WTC11 (cell line): ENCODE measurements at places on chromosomes 5 and 9.
A peak's percentile ranks its signal among the peaks of the same experiment; 100 is the strongest.

DNA sequence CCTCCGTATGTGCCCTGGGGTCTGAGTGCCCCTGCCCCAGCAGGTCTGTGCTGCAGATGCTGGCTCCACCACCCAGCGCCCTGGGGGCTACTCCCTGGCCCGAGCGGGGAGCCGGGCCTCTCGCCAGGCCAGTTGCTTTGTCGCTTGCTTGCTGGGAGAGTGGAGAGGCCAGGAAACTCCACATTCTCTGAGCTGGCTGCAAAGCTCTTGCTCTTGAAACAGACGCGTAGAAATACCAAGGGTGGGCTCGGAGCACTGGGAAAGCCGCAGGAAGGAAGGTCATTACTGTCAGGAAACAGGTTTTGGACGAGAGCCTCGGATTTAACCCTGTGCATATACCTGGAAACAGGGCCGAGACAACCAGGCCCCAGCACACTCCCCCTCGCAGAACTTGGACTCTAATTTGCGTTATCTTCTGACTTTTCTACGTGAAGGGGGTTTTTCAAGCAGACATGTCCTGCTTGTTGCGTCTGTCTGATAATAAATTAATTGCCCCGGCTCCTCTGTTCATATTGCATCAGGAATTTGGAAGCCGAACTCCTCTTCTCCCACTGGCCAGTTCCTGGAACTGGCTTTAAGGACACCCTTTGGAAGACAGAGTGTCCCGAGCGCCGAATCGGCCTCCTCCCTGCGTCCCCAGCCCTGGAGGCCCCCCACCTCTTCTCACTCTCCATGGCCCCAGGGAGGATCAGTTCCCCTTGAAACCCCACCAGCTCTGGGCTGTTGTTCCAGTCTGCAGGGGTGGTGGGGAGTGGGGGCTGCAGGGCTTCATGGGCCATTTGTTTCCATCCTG, 11.2 kb downstream of the ADAMTSL2 start:
- no peak for DNase-seq

GRCh38 chr9:121886759-121887485, 206.2 kb downstream of the TTLL11 start:
- DNase-seq, result no peak

- DNase-seq, result peak; percentile 44
Observed at GRCh38 chr9:20307621-20308020, 314.7 kb downstream of the MLLT3 start.

DNA sequence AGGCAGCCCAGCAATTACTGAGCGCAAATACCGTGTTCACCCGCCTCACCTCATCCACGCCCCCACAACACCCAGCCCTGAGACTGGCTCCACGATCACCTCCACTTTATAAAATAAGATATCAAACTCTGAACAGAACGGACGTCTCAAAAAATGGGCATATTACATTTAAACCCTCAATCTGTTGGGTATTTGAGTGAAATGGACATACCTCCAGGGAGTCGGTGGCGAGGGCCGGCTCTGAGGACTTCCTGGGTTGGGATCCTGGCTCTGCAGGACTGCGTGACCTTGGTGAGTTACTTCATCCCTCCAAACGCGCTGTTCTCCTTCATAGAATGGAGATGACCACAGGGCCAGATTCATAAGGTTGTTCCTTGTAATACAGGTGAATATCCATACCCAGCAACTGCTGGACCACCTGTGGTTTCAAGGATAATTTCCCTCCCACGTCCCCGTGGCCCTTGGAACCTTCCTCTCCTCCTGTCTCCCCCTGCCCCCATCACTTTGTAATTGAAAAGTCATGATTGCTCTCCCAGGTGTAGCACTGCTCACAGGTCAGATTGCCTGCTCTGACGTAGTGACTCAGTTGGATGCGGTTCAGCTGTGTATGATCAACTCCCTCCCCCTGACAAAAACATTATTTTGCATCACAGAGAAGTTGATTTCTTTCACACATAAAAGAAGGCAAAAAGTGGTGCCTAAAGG, 135.6 kb downstream of the KCNIP1 start:
- no peak for DNase-seq

- no peak for DNase-seq
Observed at GRCh38 chr5:113909782-113910181, 396.3 kb downstream of the YTHDC2 start.

- no peak for DNase-seq
Observed at GRCh38 chr9:126204708-126205225, 121.9 kb upstream of the MVB12B start.

DNA sequence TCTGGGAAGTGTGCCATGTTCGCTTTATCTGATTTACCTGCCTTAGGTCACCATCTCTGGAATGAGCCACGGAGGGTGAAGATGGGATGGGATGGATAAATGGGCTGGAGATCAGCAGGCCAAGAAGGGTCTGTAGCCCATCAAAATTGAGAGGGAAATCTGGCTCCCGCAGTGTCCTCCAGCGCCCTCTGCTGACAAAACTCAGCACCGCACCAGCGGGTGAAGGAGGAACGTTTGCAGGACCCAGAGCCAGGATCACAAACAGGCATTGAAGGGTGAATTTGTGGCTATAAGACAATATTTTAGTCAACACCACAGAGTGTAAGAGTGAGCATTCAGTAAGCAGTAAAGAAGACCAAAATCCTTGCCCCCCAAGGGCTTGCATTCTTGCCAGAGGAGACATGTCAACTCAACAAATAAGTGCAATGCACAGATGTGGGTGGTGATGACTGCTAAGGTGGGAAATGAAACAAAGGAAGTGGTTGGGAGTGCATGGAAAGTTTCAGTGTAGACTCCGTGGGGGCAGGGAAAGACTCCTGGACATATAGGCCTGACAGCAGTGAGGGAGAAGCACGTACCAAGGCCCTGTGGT, 124.4 kb downstream of the TENT4A start:
- DNase-seq, result peak; percentile 64

DNA sequence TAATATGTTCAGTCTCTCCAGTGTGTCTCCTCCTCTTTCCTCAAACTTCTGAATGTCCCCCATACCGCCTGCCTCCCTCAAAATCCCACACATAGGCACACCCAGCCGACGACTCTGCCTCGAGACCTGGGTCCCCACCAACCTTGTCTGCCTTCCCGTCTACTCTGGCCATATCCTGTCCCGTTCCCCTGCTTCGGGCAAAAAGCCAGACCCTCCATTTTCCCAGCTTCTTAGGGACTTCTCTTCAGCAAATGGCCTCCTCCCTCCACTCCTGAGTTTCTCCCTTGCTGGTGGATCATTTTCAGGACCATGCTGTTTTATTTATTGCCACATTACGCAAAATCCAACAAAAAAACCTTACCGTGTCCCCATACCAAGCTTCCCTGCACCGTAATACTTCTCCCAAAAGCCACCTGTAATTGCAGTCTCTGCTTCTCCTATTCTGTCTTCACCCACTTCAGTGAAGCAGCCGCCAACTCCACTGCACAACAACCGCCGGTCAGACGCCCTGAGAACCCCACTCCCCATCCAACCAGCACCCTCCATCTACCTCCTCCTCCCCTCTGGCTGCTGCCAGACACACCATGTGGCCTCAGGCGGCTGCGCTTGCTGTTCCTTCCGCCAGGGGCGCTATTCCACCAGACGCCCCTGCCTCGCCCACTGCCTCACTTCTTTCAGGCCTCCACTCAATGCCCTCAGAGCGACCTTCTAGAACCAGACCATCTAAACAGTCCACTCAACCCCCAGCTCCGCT, 117.0 kb downstream of the TRPM6 start:
- DNase-seq, result peak; percentile 87

DNA sequence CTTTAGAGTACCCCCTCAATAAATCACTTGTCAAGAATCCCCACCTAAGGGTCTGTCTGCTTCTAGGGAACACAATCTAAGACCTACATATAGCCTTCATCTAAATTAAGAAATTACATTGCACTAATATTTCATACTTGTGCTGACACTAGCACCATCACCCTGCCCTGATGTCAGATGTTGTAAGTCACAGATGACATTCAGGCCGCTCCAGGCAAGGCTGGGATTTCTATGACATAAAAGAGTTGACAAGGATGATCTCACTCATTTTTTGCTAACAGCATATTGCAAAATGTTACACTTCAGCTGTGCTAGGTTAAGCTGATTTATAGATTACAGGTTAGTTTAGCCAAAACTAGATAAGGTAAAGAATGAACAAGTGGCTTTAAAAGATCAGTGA, 372.5 kb upstream of the GRIA1 start:
- DNase-seq, result no peak

DNA sequence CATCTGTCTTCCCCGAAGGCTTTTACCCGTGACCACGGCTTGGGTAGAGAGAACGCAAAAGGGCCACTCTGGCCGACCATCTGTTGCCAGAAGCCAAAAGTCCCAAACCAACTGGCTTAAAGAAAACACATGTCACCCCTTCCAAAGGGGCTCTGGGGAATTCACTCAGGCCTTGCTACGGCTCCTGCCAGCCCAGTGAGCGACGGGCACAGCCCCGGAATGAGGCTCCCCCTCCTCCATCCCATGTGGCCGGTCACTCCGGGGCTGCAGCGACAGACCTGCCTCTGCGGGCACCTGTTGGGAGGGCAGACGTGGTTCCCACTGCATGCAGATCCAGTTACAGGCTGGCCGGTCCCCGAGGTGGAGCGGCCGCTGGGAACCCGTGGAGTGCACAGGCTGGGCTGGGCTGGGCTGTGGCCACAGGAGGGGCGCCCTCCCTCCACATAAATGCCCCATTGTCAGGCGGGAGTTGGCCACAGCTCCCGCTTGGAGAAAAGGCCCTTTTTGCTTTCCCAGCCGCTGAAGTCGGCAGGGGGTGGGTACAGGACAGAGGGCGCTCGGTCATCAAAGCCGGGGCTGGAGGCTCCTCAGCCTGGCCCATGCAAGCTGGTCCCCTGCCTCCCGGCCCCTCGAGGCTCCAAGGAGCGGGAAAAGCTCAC, 19.9 kb downstream of the NOTCH1 start:
- DNase-seq, result no peak

GRCh38 chr9:116589392-116590354, 97.4 kb upstream of the TRIM32 start:
- peak; percentile 64 for DNase-seq

DNA sequence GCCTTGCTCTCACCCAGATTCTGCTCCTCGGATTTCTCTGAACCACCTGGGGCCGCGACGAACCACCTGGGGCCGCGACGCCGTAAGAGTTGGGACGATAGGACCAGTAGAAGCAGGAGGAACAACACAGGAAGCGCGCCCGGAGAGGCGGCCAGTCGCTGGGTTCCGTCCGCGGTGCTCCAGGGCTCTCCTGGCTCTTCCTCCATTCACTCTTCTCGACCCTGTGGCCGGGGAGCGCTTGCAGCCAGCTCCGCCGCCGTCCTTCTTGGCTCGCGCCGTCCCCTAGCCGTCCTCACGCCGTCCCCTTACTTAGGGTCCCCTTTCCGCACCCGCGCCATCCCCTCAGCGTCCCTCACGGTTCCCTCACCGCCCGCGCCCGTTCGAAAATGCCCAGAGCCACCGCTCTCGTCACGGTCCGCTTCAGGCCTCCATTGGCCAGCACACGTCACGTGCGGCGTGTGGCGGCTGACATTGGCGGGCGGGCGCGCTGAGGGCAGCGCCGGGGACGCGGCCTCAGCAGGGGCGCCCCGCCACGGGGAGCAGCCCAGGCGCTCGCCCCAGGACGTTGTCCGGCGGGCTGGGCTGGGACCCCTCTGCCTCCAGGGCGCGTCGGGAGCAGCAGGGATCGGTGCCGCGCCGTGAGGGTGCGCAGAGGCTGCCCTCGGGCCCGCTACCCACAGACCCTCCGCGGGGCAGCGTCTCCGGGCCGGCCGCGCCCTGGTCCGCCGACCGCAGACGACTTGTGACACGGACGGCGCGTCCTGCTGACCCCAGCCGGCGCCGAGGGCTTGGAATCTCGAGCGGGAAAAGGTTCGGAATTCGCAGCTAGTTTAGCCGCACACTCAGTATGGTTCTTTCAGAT, 53.7 kb upstream of the PTPDC1 start:
- peak; percentile 82 for DNase-seq

DNA sequence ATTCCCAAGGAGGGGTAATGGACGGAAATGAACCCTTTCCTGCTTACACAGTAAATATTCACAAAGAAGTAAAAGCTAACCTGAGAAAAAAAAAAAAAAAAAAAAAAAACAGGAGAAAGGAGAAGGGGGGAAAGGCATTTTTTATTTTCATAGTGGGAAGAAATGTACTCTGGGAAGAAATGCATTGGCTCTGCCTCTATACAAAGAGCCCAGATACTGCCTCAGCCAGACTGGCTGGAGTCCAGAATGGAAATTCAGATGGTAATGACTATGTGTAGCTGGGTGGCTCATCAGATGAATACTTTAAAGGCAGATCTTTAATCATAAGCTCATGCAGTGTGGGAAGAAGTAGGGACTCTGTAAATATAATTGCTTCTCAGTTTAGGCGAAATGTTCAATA, 124.9 kb upstream of the ZNF608 start:
- DNase-seq, result no peak

DNA sequence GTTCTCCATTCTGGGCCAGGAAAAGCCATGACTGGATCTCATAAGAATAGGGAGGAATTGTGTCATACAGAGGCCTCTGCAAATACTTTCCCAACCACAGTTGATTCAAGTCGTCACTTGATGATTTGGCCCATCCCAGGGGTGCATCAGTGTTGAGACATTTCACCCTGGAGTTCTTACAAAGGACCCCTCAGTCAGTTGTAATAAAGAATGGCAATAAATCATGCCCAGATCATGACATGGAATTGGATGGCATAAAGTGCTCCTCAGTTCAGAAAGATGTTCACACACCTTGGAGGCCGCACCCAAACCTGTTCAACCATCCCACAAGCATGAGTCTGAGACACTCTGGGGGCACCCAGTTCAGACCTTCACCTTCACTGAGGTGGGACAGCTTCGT, 168.1 kb downstream of the NR3C1 start:
- DNase-seq, result no peak

DNA sequence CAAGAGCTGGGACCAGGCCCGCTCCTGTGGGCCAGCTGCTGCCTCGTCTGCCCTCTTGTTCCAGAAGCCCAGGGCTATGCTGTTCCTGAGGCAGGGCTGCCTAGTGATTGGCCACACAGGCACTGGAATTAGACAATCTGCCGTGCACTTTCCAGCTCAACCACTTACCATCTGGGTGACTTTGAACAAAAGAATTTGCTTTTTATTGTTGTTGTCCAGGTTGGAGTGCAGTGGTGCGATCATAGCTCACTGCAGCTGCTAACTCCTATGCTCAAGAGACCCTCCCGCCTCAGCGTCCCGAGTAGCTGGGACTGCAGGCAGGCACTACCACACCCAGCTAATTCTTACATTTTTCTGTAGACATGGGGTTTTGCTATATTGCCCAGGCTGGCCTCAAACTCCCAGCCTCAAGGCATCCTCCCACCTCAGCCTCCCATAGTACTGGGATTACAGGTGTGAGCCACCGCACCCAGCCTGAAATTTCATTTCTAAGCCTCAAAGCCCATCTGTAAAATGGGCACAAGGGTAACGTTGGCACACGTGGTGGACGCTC, 1.2 kb upstream of the NEK6 start:
- DNase-seq, result no peak

- DNase-seq, result no peak
Observed at GRCh38 chr9:89347651-89348050, 29.4 kb downstream of the SECISBP2 start.

- DNase-seq, result no peak
Observed at GRCh38 chr9:134851020-134851419, 29.6 kb upstream of the FCN2 start.

- no peak for DNase-seq
Observed at GRCh38 chr9:68711281-68711680, 6.2 kb downstream of the PIP5K1B start.
